D341Med (cell line): ENCODE measurements at places on chromosomes 2 and 18.

DNA sequence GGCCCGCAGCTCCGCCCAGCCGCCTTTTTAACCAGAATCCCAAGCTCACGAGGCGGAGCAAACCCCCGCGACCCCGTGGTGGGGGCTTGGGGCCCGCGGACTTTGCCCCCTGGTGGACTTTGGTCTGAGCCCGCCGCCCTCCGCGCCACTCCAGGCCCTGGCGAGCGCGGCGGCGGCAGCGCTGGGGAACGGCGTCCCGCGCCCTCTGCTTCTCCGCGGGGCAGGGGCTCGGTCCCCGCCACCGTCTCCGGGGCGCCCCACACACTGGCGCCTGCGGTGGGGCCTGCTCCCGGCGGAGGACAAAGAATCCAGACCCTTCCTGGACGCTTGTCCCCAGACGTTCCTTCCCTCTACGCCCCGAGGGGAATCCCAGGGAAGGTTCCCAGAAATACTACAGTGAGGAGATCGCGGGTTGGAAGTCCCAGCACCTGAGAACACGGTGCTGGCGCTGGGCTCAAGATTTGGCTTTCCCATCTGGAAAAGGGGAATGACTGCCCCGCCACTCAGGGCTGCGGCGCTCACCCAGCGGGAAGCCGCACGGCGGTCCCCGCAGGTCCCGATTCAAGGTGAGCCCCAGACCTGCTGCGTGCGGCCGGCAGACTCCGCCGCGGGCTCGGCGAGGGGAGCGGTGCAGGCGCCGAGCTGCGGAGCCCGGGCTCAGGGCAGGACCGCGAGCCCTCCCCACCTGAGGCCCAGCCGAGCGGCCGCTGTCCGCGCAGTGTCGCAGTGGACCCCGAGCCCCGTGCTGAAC lies at the start of gene HAAO:
Gene HAAO (minus strand): TSS at position 1 of the 751 bp plus-strand sequence. CDS start 47 bp downstream, outside the sequence.
- DNase-seq, result no peak

GRCh38 chr2:10561288-10562035 lies 113.3 kb upstream of the ODC1 start:
- no peak for DNase-seq

DNA sequence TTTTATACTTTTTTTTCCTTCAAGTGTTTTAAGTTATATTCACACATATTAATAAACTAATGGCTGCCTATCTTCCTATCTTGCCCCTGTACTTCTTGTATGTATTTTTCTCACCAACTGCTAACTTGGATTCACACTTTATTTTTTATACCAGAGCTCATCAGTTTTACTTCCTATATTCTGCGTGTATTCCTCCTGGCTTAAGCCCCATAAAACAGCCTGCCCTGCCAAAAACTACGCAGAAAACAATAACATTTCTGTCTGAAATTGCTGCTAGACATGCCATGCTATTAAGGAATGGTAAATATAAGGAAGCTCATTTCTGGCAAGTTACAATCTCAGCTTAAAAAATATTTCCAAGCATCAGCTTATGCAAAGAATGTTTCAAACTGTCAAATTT lies 172.3 kb downstream of the UBE2E3 start:
- DNase-seq, result no peak

GRCh38 chr2:118687698-118688097 lies 159.8 kb downstream of the EN1 start:
- DNase-seq, result no peak

DNA sequence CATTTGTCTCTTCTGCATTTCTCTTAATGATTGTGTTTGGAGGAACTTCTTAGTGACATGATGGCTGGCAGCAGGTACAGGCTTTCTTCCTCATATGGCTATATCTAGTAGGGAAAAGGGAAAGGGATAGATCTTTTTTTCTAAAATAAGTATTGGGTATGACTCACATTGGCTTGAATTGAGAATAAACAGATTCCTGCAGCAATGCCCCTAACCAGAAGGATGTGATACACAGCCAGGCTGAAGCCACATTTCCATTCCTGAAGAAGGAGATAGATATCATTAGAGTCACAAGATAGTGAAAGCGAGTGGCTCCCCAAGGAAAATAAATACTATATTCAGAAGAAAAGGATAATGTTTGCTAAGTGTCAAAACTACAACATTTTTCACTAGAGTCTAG lies 61.1 kb downstream of the VWC2L start:
- no peak for DNase-seq
